NCI-H510A (cell line): ENCODE measurements at places on chromosomes 13 and 19.

GRCh38 chr19:18205200-18205892, 1.5 kb upstream of the RAB3A start:
- peak; percentile 62 for DNase-seq

DNA sequence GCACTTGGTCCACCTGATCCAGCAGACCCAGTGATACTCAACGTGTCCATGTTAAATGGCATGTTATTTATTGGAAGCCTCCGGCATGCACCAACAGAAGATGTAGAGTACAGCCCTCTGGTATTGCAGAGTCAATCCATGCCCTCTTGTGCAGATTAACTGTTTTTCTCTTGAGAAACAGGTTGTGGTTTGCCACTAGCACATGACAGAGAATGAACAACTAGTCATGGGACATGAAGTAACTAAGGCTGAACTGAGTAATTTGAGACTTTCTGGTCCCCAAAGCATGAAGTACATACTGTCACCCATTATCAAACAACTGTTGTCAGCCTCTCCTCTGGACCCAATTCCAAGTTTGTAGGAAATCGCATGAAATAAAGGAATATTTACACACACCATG, 3.2 kb downstream of the ZNF562 start:
- DNase-seq, result no peak

GRCh38 chr19:30394481-30395151, 22.4 kb downstream of the ZNF536 start:
- DNase-seq, result no peak

- DNase-seq, result no peak
Measured at GRCh38 chr19:33430674-33431277, 57.3 kb downstream of the CEBPG start.

- DNase-seq, result no peak
Measured at GRCh38 chr13:49527123-49527522, 31.4 kb downstream of the PHF11 start.

DNA sequence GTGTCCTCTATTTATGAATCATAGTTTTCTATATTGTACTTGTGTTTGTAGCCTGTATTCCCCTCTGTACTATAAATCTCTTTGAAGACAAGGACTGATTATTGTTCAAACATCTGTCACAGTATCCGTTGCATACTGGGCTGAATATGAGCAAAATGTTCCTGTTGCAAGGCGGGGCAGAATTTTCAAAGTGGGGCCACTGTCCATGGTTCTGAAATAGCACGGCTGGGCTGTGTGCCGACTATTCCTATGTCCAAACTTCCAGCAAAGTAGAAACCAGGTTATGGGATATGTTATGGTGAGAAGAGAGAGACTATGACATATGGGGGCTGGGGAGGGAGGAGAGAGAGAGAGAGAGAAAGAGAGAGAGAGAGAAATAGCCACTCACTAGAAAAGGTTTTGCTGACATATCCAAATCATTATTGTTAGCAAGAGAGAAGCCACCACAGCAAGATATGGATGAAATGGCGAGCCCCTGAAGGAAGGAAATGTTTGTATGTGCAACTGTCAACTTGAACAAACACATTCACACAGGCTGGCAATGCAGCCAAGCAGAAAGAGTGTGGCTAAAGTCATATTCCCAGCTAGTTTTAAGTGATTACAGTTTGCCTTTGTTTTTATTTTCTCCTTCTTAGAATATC, 107.0 kb upstream of the GPR12 start:
- no peak for DNase-seq

DNA sequence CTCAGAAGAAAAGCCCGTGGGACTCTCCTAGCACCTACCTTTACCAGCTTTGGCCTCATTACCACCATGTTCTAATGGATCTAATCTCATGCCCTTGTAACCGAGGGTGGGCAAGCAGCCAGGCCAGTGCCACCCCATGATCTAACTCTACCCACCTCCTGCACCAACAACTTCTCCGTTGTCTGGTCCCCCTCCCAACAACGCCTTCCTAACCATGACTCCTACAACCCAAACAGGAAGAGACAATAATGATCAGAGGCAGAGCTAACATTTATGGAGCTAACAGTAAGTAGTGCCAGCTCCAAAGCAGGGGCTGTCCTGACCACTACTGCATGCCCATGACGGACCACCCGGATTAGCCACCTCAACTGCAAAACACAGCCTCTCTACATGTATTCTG, 3.5 kb downstream of the USP12 start:
- DNase-seq, result no peak

DNA sequence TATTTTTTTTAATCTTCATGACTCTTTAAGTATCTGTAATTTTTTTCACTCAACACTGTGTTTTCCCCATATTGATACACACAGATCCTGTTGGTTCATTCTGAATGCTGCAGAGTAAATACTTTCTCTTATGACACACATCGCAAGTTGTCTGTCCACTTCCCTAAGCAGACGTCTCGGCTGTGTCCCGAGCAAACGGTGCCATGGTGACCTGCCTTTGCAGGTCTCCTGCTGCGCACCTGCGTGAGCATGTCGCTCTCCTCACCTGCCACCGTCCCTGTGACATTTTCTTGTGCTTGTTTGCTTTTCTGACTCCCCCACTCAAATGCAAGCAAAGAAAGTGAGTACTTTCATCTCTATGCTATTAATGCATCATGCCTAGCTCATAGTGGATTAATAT, 57.8 kb downstream of the CCDC70 start:
- peak; percentile 50 for DNase-seq

- DNase-seq, result no peak
Measured at GRCh38 chr13:26222520-26223046, 469 bp upstream of the RNF6 start.

- no peak for DNase-seq
Measured at GRCh38 chr13:31184981-31185645, 14.7 kb upstream of the B3GLCT start.

DNA sequence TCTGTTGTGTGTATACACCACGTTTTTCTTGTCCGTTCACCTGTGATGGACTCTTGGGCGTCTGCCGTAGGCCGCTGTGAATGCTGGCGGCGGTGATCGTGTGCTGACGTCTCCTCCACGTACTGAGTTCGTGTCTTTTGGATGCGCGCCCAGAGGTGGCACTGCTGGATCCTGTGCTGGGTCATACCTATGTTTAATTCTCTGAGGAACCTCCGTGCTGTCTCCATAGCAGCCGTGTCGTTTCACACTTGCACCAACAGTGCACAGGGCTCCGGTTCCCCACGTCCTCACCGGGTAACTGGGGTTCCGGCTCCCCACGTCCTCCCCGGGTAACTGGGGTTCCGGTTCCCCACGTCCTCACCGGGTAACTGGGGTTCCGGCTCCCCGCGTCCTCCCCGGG, 56.2 kb downstream of the ATP11A start:
- no peak for DNase-seq

DNA sequence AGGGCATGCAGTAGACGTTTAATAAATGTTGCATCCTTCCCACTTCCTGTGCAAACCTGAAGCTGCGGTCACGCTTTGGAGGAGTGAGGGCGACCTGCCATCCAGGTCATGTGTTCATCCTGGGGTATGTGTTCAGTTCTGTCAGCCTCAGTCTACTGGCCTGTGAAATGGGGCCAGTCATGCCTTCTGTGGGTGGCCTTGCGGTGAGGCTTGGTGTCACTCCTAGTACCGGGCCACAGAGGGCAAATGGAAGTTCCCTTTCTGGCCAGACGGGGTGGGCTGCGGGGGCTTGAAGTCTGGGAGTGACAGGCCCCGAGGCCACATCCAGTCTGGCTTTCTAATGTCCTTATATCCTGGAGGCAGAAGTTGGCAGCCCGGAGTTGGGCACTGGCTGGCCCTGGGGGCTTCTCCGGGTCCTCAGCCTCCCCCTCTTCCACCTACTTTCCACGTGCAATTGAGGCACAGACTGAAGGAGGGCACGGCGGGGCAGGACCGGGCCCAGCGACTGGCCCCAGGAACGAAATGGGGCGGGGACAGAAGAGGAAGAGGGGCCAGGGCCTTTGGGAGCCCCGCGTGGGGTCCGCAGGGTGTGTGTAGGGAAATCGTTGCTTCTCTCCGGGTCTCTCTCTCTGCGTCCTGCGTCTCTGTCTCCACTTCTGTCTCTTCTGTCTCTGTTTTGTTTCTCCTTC, 11.1 kb downstream of the PDE4A start:
- no peak for DNase-seq

- DNase-seq, result no peak
Measured at GRCh38 chr13:74678308-74678965, 544.2 kb upstream of the KLF12 start.

- no peak for DNase-seq
Measured at GRCh38 chr13:77009011-77009410, 17.1 kb downstream of the CLN5 start.

DNA sequence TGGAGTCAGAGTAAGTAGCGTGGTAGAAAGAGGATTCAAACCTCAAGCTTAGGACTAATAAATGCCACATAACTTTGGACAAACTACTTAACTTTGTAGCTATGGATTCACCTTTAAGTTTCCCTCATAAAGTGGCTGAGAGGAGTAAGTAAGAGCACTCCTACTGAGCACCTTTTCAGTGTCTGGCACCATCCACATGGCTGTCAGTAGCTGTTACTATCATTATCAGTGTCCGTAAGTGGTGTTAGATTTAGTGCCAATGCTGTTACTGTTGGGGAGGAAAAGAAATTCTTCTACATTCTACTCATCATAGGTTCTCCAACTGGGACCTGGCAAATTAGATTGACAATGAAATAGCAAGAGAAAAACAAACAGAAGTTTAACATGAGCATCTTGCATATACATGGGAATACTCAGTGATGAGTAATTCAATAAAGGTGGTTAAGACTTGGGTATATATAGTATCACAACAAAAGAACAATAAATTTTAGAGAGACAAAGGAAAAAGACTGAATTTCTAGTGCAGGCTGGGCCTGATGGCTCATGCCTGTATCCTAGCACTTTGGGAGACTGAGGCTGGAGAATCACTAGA, 165.6 kb upstream of the NBEA start:
- DNase-seq, result no peak

DNA sequence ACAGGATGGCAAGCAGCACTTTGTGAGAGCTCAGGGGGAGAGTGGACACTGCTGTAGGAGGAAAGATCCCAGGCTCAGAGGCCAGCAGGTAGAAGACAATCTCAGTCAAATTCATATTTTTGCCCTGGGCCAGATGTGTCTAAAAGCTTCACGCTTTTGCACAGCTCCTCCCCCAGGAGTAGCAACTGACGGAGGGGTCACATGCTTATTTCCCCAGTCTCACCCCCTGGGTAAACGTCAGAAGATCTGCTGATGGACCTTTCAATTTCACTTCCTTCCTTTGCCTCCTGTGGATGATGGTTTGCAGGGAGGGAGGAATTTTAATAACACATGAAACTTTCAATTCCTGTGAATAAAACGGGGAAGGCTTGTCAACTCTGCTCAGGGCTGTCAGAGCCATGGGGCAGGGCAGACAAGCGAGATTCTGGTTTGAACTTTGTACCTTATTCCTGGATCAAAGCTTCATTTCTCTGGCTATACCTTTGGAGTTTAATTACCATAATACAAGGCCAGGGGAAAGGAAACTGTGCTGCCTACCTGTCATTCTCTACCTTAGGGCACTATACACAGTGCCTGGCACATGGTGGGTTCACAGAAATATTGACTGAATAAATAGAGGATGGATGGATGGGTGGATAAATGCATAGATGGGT, 41.0 kb downstream of the POU4F1 start:
- no peak for DNase-seq

DNA sequence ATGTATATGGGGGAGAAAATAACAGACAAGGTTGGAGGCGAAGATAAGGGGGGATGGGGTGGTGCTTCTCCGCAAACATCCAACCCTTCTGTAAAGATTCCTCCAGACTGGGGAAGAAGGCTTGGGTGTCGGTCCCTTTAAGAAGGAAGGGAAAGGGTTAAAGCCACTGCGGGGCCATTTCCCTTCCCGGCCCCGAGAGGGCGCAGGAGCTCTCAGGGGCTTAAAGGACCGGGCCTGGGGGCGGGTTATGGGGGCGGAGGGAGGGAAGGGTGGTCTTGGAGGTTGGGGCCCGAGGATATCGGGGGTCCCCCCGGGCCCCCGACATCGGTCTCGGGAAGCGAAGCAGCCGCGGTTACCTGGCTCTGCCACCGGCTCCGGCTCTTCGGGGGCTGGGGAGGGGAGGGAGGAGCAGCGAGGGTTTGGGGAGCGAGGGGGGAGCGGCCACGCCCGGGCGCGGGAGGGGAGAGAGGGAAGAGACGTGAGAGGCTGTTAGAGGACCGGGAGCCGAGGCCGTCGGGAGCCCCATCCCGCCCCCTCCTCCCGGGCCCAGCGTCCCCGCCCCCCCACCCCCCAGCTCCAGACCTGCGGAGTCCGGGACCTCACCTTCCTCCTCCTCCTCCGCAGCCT, 2.8 kb downstream of the TNNT1 start:
- peak; percentile 64 for DNase-seq

- no peak for DNase-seq
Measured at GRCh38 chr13:25741796-25742195, 310.0 kb downstream of the SHISA2 start.

- DNase-seq, result peak; percentile 36
Measured at GRCh38 chr19:51687791-51688670, 5.1 kb upstream of the SPACA6 start.

- no peak for DNase-seq
Measured at GRCh38 chr19:44549507-44549906, 20.0 kb upstream of the CEACAM20 start.

DNA sequence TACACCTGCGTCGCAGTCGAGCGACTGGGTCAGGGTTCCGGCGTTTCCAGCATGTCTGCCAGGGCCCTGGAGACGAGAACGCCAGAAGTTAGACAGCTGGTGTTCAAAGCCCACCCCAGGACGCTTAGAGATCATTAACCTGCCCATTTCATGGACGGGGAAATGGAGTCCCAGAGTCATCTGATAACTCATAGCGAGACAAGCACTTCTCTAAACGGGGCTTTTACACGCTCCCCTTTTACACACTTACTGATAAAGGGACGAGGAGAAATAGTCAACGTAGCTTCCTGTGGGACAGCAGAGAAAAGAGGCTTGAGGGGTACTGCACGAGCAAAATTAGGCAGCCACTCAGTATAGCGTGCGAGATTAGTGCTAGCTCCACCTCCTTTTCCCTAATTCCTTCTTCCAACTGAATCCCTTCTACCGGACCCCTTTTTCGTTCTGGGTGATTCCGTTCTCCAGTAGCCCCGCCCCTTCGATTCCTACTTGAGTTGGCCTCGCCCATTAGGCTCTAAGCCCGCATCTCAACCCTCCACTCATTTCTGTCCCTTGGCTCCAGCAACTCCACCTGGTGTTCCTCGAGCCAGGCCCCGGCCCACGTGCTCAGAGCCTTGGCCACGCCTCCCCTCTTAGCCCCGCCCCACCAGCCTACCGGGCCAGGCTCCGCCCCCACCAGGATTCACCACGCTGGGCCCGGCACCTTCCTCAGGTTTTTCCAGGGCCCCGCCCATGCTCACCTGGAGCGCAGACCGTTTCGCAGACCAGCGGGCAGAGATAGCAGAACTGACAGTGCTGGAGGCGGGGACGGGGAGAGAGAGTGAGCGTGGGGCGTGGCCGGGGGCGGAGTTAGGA, 3.7 kb downstream of the HRC start:
- DNase-seq, result peak; percentile 41

DNA sequence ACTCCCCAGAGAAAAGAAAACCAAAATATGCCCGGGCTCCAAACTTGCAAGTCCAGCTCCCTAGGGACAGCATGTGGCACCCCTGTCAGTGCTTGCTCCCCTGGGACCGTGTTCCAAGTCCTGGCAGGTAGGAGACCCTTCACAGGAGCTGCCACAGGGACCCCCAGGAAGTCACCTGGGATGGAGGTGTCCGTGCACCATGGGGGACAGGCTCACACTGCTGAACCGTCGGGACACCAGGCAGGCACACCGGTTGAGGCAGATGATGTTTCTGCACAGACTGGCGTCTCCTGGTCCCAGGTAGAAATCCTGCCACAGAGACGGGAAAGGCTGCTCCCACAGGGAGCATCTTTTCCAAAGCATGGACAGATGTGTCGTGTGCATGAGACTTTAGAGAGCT, 11.7 kb upstream of the PROZ start:
- DNase-seq, result no peak

- no peak for DNase-seq
Measured at GRCh38 chr13:79812070-79812850, 331.3 kb downstream of the NDFIP2 start.
